ENCODE measurements at places on chromosomes 6 and 20.

DNA sequence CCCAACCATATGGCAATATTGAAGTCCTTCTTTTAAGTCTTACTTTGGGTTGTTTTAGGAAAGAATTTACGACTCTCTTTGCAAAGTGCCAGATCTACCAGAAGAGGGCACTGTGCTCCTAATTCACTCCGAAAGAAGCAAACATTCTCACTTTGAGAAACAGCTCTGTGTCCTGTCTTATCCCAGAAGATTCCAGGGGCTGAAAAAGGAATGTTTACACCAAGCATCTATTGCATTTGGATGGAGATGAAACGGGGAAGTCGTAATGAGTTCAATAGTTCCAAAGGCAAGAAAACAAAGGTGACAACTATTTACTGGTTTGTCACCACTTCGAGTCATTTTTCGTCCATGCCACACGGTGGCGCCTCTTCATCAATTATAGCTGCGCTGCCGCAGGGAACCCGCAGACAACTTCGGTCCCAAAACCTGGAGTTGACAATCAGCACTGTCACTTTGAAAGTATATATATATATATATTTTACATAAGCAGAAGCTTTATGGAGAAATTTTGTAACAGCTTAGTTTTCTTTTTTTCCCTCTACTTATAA is 121.6 kb downstream of the MOXD1 start:
- DNase-seq = peak; percentile 29

GRCh38 chr6:169156108-169156792 is 97.4 kb downstream of the THBS2 start:
- no peak for DNase-seq

GRCh38 chr6:11413728-11414127 is 123.8 kb upstream of the TMEM170B start:
- DNase-seq = no peak

- no peak for DNase-seq
These were observed 59.0 kb downstream of the MDGA1 start for GRCh38 chr6:37638414-37639341.

DNA sequence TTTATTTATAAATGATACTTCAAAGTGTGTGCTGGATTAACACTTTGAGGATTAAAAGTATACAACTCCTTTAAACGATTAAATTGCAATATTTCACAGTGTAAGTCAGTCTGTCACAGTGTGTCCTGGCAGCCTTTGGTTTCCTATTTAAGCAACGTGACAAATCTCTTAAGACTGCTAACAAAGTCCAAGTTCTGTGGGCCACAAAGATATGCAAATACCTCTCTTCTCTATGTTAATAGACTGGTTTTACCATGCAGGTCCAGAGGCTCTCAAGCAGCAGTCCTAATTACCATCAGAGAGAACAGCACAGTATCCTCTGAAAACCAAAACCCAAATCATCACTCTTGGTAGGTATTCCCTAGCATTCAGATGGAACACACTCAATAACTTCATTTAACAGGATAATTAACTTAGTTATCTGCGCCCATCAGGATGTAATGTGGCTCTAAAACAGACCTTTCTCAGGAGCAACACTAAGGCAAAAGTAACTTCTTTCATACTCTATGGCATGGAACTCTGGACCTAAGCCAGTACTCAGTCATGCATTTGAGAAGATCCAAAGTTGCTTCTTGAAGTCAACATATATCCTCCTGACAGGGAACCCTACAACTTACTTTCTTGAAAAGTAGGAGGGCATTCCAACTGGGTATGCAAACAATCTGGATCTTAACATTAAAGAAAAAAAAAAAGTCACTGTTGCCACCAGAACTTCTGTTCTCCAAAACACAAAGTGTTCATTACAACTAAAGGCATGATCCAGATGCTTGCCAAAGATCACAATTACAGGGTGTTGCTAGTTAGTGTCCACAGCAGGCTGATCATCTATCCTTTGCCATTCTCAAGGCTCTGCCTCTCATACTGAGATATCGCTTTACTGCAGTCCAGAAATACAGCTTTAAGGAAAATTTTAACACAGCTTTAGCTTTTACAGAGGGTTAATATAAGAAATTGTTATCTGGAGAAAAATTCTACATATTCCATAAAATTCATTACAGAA is 53.2 kb downstream of the MAN1A1 start:
- DNase-seq = no peak

- DNase-seq = no peak
These were observed 25.8 kb downstream of the LY86 start for GRCh38 chr6:6614096-6614982.

DNA sequence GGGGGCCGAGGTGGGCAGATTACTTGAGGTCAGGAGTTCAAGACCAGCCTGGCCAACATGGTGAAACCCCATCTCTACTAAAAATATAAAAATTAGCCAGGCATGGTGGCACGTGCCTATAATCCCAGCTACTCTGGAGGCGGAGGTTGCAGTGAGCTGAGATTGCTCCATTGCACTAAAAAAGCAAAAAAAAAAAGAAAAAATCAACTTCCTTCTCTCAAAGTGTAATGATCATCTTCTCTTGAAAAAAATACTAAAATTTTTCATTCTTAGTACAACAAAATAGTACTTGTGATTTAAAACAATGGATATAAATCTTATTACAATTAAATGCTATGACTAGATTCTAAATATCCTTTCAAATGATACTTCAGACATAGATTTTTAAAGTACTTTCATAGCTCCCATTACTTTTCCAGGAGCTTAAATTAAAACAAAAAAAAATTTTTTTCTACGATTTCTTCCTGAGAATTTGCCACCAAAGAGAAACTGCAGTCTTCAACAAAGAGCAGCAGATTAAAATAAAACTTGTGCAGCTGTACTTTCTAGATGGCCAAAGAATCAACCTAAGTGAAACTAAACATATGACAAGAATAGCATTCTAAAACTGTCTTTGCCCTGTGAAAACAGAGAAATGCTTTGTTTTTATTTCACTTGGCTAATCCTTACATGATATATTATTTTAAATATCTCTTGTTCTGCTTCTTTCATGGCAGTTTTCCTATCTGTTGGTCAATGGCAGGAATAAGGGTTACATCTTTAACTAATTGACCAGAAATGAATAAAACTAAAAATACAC is 75.2 kb downstream of the MAP3K5 start:
- no peak for DNase-seq

GRCh38 chr6:42744351-42744893 is 1.5 kb downstream of the TBCC start:
- no peak for DNase-seq

DNA sequence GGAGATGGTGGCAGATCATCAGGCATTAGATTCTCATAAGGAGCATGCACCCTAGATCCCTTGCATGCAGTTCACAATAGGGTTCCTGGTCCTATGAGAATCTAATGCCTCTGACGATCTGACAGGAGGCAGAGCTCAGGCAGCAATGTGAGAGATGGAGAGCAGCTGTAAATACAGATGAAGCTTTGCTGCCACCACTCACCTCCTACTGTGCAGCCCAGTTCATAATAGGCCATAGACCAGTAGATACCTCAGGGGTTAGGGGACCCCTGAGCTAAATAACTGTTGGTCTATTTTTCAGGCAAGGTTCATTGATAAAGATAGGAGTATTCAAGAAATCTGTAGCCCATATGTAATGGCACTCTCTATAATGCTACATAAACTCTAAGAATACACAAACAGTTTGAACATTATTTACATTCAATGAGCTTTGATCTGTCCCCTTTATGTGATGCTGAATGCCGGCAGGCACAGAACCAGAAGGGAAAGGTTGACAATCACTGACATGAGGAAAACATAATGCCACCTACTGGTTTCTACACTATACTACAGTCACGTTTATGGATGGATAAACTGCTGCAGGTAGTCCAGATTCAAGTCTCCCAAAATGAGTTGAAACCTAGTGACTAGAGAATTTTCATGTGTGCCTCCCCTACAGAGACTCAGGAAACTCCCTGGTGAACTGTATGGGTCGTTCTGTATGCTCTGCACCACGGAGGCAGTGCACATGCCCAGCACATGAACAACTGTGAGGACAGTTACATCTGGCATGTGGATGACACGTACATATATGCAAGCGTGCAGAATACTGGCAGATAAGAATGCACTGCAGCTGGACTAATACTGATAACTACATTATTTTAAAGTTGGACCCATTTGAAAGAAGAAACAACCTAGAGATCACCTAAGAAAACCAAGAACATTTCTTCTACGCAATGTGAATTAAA is 72.0 kb downstream of the DST start:
- DNase-seq = peak; percentile 14

DNA sequence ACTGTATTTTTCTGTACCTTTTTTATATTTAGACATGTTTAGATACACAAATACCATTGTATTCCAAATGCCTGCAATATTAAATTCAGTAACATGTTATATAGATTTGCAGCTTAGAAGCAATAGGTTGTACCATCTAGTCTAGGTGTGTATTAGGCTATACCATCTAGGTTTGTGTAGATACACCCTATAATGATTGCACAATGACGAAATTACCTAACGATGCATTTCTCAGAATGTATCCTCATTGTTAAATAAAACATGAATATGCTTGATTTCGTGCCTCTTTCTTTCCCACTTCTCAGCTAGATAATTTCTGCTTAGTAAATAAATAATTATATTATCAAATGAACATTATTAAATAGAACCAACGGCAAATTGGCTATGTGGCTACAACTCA is 653.0 kb downstream of the EPM2A start:
- DNase-seq = no peak

- no peak for DNase-seq
These were observed 4.5 kb upstream of the FASTKD5 start for GRCh38 chr20:3164043-3164762.

GRCh38 chr20:654417-654750 is 1.4 kb upstream of the SRXN1 start:
- no peak for DNase-seq

DNA sequence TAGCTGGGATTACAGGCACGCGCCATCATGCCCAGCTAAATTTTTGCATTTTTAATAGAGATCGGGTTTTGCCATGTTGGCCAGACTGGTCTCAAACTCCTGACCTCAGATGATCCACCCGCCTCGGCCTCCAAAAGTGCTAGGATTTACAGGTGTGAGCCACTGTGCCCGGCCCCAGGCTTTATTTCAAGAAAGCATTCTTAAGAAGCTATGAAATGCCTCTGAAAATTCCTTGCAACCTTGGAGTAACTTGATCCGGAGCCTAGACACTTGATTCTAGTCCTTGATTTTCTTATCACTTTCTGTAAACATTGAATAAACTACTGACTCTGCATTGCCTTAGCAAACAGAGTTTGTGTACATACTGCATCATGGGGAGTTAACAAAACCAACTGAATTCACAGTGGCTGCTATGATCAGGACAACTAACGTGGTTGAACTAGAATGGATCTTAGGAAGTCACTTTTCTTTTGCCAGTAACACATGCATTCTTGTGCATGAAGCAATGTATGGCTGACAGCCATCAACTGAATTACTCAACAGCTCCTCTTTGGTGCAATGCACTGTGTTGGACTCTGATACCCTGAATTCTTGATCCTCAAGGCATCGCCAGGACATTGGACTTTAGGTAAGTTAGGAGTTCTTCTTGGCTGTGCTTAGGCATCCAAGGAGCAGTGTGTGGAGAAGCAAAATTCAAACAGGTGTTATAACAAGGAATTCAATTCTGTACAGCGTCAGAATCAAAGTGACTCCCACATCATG is 102.8 kb upstream of the TMEM170B start:
- no peak for DNase-seq

GRCh38 chr6:30656513-30656912 is 9.6 kb downstream of the C6orf136 start:
- no peak for DNase-seq

DNA sequence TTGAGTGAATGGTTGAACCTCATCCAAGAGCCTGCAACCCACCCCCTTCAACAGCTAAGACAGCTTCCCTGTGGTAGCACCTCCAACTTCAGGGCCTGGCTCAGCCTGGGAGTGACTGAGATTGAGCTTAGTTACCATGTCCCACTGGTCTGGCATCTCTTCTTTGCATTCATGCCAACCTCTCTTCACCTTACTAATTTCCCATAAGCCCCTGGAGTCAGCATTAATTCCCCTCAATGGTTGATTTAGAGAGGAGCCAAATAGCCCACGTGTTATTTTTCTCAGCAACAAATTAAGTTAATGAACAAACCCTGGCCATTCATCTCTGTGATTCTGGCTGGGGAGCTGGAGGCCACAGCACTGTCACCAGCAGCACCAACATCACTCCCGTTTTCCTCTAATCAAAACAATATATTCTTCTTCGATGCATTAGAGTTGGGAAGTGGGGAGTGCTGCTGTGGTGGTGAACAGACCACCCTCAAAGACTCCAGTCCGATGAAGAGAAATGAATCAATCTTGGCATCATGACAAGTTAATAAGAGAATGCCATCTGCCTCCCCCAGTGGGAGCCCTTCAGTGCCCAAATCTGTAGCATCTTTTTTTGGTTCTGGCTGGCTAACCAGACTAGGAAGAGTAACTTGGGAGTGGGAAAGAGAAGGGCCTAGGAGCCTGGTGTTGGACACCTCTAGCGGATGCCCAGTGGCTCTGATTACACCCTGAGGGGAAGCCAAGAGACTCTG is 316.9 kb upstream of the RNF24 start:
- no peak for DNase-seq

DNA sequence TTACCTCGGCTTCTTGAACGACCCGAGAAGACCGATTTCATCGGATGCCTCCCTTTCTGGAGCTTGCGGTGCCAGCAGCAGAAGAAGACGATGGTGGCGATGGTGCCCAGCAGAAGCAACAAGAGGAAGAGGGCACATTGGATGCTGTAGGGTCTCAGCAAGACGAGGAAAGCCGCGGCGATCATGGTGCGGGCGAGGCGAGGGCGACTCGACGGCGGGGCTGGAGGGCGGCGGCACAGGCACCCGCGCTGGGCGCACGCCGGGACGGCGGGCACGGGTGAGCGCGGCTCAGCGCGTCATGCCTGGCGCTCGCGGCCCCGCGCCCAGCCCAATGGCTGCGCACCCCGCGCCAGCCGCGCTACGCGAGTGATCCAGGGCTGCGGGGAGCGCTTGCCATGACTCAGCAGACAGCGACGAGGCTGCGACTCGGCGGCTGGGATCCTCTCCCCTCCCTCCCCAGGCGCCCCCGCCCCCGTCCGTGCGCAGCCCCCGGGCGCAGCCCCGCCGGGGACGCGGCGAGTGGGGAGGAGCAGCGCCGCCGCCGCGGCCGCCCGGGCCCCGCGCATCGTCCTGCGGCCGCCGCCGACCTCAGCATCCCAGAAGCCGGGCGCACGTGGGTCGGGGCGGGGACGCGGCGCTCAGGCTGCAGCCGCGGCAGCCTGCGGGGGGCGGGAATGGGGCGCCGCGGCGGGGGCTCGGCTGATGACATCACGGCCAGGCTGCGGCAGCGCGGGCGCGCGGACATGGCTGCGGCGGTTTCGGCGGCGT is at the start of gene BEND6:
Gene BEND6 (plus strand): TSS at position 705 of the 768 bp plus-strand sequence. CDS start 26,704 bp downstream, outside the sequence.
- peak; percentile 22 for DNase-seq

All from GM19239 (cell line).